Activated T-helper 17 cell treated with anti-CD3 and anti-CD28 coated beads, Interleukin-2, amount 50 U/mL, for 72 hours (primary cell): ENCODE measurements at places on chromosomes 7 and 10.
A peak's percentile ranks its signal among the peaks of the same experiment; 100 is the strongest.

GRCh38 chr7:36082216-36082615, 70.8 kb upstream of the EEPD1 start:
- no peak for ATAC-seq

- no peak for ATAC-seq
Observed at GRCh38 chr10:70051848-70052247, 798 bp upstream of the MACROH2A2 start.

GRCh38 chr7:100378114-100378755, 4.9 kb downstream of the PILRA start:
- no peak for ATAC-seq

- peak; percentile 93 for ATAC-seq
Observed at GRCh38 chr7:6256677-6257535, 15.5 kb downstream of the CYTH3 start.

DNA sequence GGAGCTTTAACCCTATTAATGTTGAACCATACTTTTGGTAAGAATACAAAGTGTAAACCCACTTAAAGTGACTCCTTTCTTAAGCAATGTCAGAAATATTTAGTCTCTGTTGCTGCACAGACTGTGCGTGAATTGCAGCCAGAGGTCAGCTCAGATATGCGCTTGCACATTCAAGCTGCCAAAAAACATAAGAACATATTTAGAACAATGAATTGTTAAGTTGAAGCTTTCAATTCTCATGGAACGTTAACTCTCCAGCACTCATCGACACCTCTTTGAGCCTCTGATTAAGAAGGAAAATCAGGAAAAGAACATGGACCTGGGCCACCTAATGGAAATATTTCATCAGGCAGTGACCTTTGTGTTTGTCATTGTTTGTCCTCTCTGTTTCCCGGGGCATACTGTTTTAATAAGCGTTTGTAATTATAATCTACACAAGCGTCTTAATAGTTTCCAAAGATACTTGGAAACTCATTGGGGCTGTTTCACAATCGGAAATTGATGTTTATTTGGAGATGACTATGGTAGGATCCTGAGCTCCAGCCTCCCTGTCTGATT, 193.0 kb upstream of the CELF2 start:
- ATAC-seq: no peak

- ATAC-seq: no peak
Observed at GRCh38 chr7:95916573-95917297, 144.4 kb downstream of the DYNC1I1 start.

DNA sequence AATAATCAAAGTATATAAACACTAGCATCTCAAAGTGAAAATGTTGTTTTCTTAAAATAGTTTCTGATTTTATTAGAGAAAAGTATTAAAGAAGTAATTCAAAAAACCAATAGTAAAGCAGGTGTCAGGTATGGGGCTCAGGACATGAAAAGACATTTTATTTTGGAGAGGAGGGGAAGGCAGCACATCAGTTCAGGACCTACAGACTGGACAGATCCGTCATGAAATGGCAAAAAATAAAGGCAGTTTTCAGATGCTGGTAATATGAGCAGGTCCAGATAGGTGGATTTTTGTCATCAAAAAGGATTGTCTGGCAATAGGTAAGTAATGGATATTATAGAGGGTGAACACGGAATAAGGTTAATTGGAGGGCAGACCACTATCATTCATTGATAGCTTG, 49.0 kb downstream of the GRM3 start:
- no peak for ATAC-seq

GRCh38 chr7:115097175-115097671, 175.3 kb downstream of the MDFIC start:
- no peak for ATAC-seq

GRCh38 chr10:35416619-35417312, 80.5 kb downstream of the CCNY start:
- no peak for ATAC-seq

DNA sequence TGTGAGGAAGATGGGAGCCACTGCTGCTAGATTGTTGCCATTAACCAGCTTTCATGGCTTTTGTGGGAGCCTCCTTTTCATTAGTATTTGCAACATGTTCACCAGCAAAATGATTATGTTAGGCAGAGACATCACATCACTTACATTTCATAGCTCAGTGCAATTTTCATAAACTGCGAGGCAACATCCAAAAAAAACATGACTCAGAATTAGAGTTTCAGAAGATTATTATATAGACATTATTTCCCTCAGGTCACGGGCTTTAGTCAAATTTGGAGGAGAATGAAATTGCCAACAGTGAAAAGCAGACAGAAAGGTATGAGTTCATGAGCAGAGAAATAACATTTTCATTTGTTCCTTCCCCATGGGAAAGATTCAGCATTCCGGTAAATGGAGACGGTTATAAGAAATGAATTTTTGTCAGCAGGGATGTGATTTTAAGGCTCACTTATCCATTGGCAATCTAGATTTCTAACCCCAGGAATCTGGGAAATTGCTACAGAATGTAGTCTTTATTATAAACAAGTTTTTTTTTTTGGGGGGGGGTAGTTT, 573.2 kb downstream of the AUTS2 start:
- ATAC-seq: no peak

DNA sequence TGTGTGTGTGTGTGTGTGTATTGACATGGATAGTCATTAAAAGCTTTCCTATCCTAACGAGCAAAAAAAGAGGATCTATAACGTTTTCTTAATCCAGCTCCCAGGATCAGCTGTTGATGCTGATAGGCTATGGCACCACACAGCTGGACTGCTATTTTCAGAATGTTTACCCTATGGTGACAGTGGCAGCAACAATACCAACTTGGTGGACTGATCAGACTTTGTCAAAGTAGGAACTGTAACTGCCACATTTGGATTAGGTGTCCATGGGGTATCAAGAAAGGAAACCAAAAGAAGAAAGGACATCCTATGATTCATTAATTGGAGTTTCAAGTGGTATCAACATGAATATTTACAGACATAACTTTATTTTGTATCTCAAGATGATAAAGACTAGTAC, 2.7 kb upstream of the CLEC5A start:
- ATAC-seq: no peak

- ATAC-seq: no peak
Observed at GRCh38 chr10:131701131-131701947, 199.5 kb upstream of the PPP2R2D start.

GRCh38 chr7:24727154-24728120, 29.8 kb downstream of the GSDME start:
- ATAC-seq: no peak

- peak; percentile 56 for ATAC-seq
Observed at GRCh38 chr10:10677479-10677878, 340.2 kb upstream of the CELF2 start.

DNA sequence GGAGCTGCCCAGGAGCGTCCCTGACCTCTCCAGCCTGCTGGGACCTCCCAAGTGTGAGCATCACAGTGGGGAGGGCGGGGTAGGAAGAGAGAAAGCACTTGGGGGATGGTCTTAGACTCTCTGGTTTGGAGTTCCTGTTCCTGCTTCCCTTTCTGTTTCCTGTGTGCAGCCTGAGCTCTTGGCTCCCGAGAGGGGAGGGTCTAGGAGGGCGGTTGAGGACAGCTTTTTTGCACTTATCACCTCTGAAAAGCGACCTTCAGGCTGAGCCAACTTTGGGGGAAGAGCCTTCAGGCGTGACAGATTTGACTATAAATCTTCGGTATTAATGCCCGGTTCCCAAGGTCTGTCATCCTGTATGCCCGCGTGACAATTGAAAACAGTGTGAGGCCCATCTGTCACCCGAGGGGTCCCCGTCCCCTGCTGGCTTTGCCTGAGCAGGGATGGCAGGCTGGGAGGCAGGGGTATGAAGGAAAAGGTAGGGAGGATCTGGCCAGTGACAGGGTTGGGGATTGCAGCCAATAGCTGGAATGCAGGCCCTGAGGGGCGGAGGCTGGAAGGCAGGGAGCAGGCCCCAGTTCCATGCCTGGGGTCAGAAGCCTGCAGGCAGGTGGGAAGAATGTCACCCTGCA, 78.6 kb downstream of the CDH23 start:
- no peak for ATAC-seq

DNA sequence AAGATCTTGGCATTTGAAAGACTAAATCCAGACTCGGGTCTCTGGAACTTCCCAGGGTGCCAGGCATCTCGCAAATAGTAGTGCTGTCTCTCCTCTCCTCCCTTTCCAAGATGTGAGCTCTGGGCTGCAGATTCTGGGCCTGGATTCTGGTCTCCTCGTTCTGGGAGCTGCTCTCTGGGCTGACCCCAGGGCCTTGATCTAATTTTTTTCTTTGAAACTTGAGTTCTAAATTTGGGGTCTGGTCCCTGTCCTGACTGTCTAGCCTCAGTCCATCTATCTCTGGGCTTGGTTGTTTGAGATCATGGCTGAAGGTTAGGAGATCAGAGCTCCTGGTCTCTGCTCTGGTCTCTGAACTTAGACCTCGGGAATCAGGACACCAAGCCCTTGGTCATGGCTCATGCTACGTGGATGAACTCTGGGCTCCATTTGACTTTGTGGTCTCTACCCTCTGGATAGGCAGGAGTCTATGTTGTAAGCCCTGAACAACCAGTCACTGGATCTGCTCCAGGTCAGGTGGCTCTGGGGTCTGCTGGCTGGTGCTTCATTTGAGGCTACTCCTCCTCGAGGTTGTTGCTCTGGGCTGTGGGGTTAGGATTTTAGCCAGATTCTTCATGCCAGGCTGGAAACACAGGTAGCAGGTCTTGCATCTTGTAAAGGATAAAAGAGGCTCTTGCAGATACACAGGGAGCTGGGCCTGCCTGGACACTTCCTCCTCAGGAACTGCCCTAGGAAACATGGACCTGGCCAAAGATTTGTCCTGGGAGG, 8.0 kb upstream of the MBL2 start:
- ATAC-seq: no peak

DNA sequence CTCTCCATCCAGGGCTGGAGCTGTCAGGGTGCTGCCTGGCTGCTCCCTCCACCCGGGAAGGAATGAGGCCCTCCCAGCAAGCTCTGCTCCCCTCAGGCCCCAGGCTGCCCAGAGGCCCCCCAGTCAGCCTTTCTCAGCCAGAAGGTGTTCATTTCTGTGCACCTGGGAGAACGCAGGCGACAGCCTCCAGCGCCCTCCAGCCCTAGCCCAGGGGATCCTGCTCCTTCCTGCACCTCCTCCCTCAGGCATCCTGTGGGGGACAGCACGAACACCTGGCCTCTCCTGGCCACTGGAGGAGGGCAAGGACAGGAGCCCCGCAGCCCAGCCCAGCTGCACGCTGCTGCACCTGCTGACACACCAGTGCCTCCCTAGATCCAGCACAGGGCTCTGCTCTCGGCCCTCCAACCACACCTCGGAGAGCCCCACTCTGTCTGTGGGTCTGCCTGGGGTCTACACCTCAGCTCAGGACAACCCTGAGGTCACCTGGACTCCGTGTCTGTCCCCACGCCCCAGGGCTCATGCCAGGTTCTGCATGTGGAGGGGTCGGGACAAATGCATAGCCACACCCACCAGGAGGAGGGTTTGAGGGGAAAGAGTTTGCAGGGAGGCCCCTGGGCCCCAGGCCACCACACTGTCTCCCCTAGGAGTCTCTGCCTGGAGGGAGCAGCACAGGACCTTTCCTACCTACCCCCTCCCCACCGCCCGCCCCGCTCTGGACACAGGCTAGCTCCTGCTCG, 7.4 kb upstream of the PWWP2B start:
- peak; percentile 53 for ATAC-seq

DNA sequence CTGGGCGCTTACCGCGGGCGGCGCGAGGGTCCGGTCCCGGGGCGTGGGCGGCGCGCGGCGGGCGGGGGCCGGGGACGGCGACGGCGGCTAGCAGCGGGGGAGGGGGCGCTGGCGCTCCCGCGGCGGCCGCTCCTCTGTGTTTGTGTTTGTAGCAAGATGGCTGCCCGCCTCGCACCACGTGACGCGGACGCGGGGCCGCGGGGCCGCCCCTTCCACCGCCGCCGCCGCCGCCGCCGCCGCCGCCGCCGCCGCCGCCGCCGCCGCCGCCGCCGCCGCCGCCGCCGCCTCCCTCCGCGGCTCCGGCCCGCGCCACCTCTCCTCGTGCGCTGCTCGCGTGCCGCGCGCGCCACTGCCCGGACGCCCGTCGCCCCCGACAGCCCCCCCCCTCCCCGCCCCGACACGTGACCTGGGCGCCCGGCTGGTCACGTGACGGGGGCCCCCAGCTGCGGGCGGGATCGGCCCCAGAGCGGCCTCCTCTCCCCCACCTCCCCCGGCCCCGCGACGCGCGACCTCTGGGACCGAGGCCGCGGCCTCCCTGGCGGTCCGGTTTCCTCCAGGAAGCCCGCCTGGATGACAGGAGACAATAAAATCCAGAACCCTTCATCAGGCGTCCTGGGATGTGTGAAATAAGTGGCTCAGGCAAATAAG, at the start of gene GIGYF1:
Gene GIGYF1, minus strand, starts transcription at position 153 of the 648 bp plus-strand sequence. CDS start 6,012 bp downstream, outside the sequence.
- peak; percentile 71 for ATAC-seq

- no peak for ATAC-seq
Observed at GRCh38 chr7:8068892-8069686, 100.5 kb downstream of the GLCCI1 start.

DNA sequence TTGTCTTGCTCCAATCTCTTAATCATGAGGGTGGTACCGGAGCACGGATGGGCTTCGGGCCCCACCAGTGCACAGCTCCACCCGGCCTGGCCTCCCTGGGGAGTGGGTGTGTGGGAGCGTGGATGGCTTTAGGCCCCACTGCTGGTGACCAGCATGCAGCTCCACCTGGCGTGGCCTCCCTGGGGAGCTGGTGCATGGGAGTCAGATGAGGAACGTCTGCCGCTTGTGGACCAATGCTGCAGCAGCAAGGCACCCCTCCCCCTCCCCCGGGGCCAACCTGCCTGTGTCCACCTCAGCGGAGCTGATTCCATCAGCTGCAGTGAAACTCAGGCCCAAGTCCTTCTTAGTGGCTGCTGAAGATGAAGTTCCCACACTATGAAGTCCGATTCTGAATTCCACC, 511.4 kb downstream of the PTPRN2 start:
- ATAC-seq: no peak

DNA sequence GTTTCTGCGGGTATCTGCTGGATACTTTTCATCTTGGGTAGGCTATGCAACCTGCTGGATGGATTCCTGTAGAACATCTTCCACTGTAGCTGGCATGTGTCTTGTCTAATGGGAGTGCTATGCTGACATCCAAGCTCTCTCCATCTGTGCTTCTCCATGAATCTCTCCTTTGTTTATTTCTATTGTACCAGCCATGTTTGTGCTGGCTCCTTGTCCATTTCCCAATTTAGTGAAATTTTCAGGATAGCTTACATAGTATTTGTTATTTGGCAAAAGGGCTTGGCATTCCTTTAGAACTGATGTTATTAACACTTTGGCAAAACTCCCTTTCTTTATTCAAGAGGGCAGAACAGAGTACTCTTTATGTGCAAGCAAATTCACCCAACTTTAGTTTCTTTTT, 198.0 kb downstream of the CSTF2T start:
- no peak for ATAC-seq

GRCh38 chr7:67729771-67730170, 733.1 kb downstream of the TYW1 start:
- ATAC-seq: no peak
